ENCODE measurements at places on chromosomes 7 and 10.

- no peak for DNase-seq
These were observed 158.2 kb downstream of the SPAG6 start for GRCh38 chr10:22503315-22504088.

- DNase-seq = no peak
These were observed 539.5 kb upstream of the FZD8 start for GRCh38 chr10:36181426-36182178.

- no peak for DNase-seq
These were observed 67.2 kb downstream of the RAMP3 start for GRCh38 chr7:45224832-45225231.

GRCh38 chr10:108836362-108836761 lies 1086.9 kb downstream of the XPNPEP1 start:
- DNase-seq = no peak

DNA sequence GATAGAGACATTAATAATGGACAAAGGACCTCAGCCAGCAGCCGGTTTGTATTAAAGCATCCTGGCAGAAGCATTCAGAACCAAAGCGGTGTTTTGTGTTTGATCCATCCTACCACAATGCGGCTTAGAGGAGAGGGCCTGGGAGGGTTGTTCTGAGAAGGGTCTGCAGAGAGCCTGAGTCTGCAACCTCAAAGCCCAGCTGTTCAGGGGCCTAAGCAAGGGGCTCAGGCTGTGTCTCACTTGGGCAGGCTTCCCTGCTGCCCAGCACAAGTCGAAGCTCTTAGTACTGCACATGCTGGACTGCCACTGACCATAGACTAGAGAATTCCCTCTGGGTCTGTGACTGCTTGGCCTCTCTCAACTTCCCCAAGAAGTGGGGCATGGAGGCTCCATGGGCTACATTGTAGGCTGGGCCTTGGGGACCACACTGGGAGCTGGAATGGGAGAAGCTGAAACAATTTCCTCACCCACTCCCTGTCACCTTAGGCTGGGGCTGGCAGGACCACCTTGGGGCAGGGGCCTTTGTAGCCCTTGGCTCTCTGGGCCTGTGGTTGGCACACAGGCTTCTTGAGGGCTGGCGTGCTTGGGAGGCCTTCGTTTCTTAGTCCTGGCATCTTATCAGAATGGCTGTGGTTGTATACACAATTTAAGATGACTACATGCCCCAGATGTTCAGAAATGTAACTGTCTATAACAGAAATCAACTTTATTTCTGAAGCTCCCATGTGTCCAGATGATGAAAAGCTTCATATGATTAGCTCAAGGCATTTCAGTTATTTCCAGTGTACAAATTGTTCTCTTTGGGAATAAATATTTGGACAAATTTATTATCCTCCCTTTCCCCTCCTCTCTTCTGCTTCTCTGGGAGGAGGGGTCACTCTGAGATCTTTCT lies 44.5 kb downstream of the LRRC18 start:
- no peak for DNase-seq

GRCh38 chr7:130943336-130943901 lies 209.4 kb upstream of the KLF14 start:
- DNase-seq = no peak

DNA sequence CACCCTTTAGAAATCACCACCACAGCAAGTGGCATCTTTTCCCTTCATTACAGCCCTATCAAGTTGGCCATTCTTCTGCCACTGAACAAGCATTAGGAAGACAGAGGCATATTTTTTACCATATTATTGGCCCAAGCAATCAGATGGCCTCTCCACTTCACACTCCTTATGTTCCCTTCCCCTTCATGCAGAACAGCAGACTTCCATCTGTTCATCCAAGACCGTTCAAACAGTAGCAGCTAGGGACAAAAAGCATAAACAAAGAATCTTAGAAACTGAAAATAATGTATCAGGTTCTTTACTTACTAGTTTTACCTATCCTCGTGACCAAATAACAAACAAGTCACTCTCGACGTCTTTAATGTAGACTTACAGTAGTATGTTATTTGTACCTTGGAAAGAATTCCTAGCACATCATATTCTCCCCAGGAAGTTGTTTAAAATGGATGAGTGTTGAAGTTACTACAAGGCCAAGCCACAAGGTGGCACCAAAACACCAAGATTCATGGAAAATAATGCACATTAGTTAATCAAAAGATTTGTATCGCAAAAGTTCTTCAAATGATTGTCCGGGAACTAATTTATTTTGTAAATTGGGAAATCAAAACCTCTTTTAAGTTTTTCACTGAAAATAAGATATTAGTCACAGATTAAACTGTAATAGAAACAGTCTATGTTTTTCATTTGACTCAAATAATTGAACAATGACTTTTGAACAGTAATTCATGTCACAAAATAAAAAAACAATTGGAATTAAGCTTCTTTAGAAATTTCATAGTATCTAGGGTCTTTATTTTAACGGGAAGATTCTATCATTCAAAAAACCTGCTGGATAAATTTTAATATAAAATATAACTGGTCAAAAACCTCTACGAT lies 112.1 kb downstream of the VPS41 start:
- DNase-seq = peak; percentile 53

DNA sequence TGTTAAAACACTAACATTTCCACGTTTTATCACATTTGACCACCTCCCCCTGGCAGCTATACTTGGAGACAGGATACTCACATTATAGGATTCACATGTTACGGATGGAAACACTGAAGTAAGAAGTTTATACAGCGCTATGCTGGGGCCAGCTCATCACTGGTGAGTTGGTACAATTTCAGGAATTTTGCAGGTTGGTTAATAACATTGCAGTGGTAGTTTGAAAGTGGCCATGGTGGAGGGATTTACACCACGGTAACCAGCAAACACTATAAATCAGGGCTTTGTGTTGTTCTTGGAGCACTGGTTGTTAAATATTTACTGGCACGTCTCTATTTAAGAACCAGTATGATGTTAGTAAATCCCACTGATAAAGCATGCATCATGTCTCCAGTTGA lies 174.0 kb downstream of the GFRA1 start:
- no peak for DNase-seq

DNA sequence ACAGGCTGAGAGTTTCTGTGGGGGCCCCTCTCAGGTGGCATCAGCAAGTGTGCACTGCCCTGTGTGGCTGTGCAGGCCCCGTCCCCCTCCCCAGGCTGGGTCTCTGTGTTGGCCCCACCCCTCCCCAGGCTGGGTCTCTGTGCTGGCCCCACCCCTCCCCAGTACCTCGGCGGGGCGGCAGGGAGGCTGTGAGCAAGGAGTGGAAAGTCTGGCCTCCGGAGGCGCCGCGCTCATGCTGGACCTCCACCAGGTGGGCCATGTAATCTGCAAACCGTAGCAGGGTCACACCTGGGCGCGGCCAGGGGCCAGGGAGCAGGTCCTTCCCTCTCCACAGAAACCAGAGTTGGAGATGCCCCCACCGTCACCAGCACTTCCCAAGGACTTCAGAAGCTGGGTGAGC lies 21.4 kb upstream of the MICALL2 start:
- no peak for DNase-seq

DNA sequence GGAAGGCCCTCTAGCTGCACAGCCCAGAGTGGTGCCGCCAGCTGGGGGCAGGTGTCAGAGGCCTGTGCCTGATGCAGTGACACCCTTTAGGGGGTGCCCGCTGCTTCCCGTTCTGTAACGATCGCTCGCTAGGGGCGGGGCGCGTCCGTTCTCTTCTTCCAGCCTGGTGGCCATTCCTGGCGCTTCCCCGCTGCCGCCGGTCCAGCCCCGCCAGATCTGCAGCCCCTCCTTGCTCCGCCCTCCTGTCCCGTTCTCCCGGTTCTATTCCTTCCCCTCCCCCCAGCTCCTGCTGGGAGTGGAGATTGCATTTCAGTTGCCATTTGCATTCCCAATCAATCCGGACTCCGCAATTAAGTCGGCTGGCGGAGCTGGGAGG lies 39.2 kb downstream of the AGAP3 start:
- no peak for DNase-seq

- no peak for DNase-seq
These were observed 13.1 kb downstream of the STEAP1 start for GRCh38 chr7:90167361-90167760.

DNA sequence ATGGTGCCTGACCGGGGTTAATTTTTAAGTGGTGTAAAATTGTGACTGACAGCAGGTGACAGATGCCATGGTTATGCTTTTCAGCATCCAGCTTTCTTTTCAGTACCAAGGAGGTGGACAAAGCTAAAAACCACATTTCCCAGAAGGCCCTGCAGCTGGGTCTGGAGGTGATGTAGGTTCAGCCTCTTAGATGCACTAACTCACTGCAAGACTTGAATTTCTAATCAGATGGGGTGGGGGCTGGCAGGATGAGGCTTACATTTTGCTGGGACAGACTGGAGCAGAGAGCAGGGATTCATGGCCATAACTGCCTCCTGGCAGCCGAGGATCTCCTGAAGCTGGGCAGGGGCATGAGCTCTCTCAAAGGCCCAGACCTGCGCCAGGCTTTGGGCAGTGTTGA lies 52.4 kb downstream of the PDIA4 start:
- no peak for DNase-seq

DNA sequence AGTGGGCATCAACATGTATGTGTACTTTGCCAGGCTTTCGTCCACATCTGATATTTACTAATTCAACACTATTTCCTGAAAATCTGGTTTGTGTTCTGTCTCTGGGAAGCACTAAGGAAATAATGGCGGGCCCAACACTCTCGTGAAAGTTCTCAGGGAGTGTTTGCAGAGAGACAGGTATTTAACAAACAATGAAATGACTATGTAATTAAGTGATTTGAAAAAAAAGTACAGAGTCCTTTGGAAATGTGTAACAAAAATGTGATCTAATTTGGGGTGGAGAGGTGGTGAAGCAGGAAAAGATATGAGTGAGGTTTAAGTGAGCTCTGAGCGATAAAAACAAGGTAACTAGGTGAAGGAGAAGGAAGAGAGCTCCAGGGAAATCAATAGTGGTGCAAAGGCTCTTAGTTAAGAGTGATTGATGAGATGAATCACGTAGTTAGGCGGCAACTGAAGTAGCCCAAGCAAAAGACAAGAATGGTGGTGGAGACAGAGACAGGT lies 95.3 kb upstream of the DNAJB12 start:
- DNase-seq = no peak

- no peak for DNase-seq
These were observed 36.6 kb upstream of the LRRC18 start for GRCh38 chr10:48976196-48976595.

GRCh38 chr7:73851410-73852338 lies 9.3 kb upstream of the TMEM270 start:
- peak; percentile 42 for DNase-seq

DNA sequence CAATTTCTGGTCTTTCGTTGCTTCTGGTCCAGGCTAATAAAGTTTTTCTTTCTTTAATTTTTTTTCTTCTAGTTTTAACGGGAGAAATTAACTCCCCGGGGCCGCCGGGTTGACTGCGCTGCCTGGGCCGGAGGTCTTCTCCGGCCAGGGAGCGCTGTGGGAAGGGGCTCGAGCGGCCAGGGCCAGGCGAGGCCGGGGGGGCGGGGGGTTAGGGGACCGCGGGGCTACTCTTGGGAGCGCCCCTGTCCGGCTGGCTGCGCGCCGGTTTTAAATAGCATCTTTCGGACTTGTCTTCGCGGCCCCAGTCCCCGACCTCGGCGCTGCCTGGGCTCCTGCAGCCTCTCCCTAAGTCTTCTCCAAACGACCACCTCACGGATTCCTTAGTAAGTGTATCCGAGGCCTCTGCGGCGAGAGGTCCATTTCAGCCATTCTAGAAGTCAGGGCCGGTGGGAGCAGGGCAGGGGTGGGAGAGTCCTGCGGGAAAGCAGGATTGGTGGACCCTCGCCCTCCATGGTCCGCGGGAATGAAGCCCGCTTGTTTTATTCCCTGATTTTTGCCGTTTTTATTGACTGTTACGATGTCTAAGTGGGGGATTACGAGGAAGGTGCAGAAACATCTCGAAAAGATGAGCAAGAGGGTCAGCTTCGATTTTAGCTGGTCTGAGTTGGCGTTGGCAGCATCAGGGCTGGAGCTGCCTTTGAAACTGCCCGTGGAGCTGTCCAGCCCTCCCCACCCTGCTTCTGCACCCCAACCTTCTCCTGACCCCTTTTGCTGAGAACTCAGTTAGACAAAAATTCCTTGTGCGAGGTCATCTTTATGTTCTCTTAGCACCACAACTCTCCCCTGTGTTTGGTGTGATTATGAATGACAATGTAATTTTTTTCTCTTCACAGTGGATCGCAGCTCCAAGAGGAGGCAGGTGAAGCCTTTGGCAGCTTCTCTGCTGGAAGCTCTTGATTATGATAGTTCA lies 555 bp downstream of the PHF14 start:
- peak; percentile 40 for DNase-seq

GRCh38 chr7:124459101-124460055 lies 306.2 kb downstream of the GPR37 start:
- DNase-seq = no peak

DNA sequence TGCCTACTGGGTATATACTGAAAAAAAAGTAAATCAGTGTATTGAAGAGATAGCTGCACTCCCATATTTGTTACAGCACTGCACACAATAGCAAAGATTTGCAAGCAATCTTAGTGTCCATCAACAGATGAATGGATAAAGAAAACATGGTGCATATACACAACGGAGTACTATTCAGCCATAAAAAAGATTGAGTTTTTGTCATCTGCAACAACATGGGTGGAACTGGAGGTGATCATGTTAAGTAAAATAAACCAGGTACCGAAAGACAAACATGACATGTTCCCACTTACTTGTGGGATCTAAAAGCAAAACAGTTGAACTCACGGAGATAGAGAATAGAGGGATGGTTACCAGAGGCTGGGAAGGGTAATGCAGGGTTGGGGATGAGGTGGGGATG lies 34.2 kb upstream of the FAM171A1 start:
- DNase-seq = no peak

- DNase-seq = no peak
These were observed 263.6 kb downstream of the SKIDA1 start for GRCh38 chr10:21261842-21262294.

DNA sequence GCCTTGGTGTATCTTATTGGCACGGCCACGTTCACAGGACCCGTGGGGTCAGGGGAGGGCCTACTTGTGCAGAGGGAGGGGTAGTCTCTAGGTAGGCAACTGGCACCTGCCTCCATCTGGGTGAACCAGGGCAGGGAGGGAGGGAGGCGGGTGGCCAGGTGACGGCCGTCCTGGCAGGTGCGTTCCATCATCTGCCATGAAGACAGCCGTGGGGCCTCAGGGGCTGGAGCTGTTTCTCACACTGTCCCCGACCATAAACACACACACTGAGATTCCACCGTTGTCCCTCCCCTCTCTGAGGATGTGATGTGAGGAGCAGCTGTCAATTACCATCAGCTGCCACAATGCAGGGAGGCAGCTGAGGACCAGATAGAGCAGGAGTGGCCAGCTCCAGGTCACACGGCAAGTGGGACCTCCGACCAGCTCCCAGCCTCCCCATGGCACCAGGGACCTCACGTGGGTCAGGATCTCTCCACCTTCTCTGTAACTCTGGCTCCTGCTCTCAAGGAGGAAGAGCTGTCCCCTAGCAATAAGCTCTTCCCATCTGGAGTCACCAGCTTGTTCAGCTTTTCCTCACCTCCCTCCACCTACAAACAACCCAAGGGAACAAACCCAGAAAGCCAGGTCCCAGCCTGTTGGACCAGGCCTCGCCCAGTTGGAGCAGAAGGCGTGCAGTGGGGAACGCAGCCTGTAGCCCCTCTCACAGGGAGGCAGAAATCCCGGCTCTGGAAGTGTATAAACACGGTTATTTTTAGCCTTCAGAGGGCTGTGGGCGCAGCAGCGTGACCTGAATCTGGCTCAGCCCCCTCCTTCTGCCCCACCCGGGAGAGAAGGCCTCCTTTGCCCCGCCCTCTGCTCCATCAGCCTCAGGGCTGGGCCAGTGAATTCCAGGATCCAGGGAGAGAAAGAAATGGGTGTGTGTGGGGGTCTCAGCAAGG lies 33.1 kb downstream of the ZMIZ1 start:
- no peak for DNase-seq

GRCh38 chr7:94414481-94414880 lies 19.8 kb downstream of the COL1A2 start:
- no peak for DNase-seq
